Activated naive CD8-positive, alpha-beta T cell treated with anti-CD3 and anti-CD28 coated beads, Interleukin-2, amount 10 ng/mL, durations not matched to agents 7 days and 5 days (primary cell): ENCODE measurements at places on chromosomes 7 and 10. TPM values are rescaled to one million over a fixed set of nuclear protein-coding genes. Genes with fewer than 3 reads are reported as not detected.

Gene IRF5
- total RNA-seq, result 7.7 TPM

Gene PPP1R3C
- not detected for total RNA-seq

Gene LRRC61
- 16.6 TPM for total RNA-seq

Gene LGI1
- total RNA-seq, result not detected

Gene CAV1
- 0.23 TPM for total RNA-seq

Gene CFAP58
- 0.28 TPM for total RNA-seq

Gene GNGT1
- not detected for total RNA-seq

Gene LLCFC1
- total RNA-seq, result not detected

Gene LRRC18
- total RNA-seq, result 0.25 TPM

Gene GARS1
- 154 TPM for total RNA-seq

Gene MBL2
- total RNA-seq, result not detected

Gene TUBAL3
- total RNA-seq, result not detected

Gene CYP3A7
- total RNA-seq, result not detected
